ENCODE measurements at places on chromosomes 12 and 14. TPM values are rescaled to one million over a fixed set of nuclear protein-coding genes. Genes with fewer than 3 reads are reported as not detected.

- no peak for DNase-seq
These were observed 5.9 kb upstream of the OTUB2 start for GRCh38 chr14:94020267-94020666.

DNA sequence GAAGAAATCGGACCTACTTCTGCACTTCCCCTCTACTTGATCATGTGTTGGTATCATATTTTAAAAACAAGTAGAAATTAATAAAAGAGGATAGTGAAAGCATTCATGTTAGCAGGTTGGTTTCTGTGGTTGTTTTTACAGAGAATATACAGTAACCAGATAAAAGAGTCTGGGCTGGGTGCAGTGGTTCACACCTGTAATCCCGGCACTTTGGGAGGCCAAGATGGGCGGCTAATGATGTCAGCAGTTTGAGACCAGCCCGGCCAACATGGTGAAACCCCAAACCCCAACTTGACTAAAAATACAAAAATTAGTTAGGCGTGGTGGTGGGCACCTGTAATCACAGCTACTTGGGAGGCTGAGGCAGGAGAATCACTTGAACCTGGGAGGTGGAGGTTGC is 55.9 kb downstream of the LRP6 start:
- no peak for DNase-seq

Gene NOS1
- not detected for polyA plus RNA-seq

DNA sequence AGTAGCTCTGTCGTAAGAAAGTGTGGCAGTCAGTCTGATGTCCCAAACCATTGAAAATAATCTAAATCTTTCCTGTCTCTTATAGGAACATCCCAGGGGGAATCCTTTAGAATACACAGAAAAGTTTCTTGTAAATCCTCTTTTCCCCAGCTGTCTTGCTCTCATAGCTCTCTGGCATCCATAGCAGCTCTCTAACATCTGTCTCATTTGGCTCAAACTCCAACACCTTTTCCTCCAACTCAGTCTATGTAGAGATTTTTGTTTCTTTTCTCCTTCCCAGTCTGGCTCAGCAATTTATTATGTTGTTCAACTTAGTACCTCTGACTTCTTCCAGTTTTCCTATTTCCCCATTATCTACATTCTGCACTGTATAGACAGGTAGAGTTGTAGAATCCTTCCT is 84.4 kb upstream of the NEDD1 start:
- no peak for DNase-seq

Gene E2F7
- polyA plus RNA-seq: 27.9 TPM

DNA sequence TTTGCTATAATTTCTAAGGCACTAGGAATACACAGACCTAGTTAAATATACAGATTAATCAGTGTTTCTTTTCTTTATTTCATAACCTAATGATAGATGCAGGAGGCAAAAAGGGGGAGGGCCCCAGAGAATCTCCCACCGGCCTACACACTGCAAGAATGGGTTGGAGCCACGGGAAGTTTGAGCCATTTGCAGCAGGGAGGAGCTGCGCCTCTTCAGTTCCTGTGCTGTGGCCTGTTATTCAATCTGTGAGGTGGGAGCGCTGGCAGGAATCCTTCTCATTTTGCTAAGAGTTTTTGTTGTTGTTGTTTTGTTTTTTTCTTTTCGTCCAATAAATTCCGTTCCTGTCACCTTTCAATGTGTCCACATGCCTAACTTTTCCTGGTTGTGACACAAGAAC is 251.3 kb upstream of the RPL10L start:
- no peak for DNase-seq

Gene RIPK3
- polyA plus RNA-seq: 8.0 TPM

DNA sequence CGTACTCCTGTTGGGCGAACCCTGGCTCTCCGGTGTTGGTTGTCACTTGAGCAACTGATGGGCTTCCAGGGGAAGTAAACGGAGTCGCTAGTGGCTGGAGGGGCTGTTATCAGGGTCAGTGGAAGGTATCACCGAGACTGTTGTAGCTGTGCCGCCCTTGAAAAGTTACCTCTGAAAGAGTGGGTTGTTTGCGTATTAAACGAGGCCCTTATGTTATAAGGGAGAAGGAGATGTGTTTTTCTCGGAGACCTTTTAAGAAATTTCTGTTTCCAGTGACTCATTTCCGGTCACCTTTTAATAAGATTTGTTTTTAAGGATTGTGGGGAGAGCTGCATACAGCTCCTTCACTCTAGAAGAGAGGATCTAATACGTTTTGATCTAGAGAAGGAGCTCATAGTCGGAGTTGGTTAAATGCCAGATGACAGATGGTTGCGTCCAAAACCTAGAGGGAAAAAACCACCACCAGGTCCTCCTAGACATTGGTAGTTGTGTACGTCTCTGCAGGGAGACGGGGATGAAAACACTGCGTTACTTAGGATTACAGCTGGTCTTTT is 750 bp upstream of the DBX2 start:
- no peak for DNase-seq

GRCh38 chr12:4849115-4849541 is 60.6 kb upstream of the KCNA1 start:
- DNase-seq: no peak

Gene KRT72
- polyA plus RNA-seq: not detected

GRCh38 chr14:21668377-21668776 is 5.2 kb downstream of the OR4E1 start:
- DNase-seq: no peak

DNA sequence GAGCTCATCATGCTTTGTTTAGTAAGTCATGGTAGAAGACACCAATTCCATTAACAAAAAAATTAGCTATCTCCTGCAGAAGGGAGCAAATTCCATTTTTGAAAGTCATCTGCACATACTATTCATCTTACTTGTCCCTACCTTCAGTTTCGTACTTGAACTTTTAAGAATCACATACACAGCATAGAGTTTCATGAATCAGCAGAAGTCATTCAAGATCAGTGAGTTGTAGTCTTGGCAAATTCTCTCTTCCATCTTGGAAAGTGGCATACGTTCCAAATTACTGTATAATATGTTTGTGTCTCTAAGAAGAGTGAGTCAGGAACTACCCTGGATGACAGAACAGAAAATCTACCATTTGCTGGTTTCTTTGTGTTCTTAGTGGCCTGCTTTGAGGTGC is 14.1 kb downstream of the VRK1 start:
- no peak for DNase-seq

Gene HCAR2
- polyA plus RNA-seq: 0.40 TPM

Gene CIROP
- polyA plus RNA-seq: not detected

DNA sequence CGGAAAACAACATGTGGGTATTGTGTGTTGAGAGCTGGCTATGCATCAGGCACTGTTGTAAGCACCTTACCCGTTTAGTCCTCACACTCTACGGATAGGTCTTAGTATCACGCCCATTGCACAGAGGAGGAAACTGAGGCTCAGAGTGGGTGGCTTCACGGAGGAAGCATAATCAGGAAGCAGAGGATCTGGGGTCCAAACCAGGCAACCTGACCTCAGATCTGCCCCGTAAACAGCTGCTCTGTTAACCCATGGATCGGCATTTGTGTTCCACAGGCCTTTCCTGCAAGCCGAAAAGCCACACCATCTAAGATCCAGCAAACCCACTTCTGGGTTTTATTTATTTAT is 107.9 kb downstream of the SCARB1 start:
- no peak for DNase-seq

DNA sequence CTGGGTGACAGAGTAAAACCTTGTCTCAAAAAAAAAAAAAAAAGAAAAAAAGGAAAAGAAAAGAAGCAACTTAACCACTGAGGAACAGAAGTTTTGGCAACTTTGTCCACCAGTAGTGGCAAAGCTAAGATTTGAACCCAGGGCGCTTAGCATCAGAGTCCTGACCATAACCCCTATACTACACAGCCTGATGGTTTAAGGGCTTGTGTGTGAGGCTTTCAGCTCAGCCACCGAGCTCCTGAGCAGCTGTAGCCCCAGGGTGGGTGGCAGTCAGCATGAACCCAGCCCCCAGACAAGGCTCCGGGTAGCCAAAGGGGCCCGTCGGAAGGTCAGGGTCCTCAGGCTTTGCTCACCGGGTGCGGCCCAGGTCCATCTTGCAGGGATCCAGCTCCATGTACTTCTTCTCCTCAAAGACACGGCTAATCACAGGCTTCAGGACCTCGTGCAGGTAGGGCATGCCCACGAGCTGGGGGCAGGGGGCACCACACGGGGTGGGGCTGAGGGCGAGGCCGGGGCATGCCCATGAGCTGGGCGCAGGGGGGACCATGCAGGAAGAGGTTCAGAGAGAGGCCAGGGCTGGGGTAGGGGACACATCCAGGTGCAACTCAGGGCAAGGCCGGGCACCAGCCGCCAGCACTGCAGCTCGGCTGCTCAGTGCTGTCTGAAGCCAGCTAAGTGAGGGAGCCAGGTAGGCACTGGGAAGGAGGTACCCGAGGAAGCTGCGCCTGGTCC is 20.9 kb downstream of the RASAL1 start:
- DNase-seq: no peak

GRCh38 chr12:108093209-108093608 is 35.9 kb upstream of the WSCD2 start:
- no peak for DNase-seq

All from GM12878 (cell line).